ENCODE measurements at places on chromosomes 11 and 22.

DNA sequence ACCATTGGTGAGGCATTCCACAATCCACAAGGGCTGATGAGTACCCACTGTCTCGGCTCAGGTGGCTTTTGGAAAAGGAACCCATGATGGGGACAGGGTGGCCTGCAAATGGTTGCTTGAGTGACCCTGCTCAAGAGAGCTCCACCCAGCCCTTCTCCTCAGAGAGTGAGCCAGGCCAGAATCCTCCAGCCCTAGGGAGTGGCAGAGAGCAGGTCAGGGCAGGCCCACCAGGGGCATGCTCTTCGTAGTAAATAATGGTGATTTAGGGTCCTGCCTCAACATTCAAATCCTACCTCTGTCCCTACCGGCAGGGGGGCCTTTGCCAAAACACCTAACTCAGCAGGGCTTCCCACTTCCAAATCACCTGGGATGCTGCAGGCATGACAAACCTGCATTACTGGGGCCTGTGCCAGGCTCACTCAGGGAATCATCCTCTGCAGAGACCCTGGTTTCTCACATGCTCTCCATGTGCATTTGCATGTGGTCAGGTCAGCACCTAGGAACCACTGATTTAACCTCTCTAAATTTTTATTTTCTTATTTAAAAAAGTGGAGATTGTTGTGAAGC lies 17.3 kb upstream of the TP53I11 start:
- ATAC-seq = no peak

- no peak for ATAC-seq
Observed at GRCh38 chr11:74171997-74172396, 908 bp downstream of the PPME1 start.

DNA sequence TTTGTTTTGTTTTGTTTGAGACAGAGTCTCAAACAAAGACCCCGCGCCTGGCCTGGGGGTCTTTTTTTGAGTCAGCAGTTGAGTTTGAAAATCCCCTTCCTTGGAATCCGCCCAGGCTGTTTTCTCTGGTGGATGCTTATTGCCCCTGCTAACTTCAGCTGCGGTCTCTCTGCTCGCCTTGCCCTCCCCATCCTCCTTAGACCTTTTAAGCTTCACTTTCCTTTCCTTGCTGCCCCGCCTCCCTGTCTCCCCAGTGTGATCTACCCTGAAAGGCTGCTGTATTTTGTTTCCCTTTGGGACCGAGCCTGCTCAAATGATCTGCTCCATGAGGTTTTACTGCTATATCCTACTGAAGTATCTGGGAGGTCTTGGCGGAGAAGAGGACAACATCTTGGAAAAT lies 2.5 kb downstream of the USP18 start:
- no peak for ATAC-seq

GRCh38 chr11:106399076-106399511 lies 321.6 kb downstream of the AASDHPPT start:
- no peak for ATAC-seq

GRCh38 chr22:49589301-49589700 lies 238.4 kb downstream of the BRD1 start:
- ATAC-seq = no peak

DNA sequence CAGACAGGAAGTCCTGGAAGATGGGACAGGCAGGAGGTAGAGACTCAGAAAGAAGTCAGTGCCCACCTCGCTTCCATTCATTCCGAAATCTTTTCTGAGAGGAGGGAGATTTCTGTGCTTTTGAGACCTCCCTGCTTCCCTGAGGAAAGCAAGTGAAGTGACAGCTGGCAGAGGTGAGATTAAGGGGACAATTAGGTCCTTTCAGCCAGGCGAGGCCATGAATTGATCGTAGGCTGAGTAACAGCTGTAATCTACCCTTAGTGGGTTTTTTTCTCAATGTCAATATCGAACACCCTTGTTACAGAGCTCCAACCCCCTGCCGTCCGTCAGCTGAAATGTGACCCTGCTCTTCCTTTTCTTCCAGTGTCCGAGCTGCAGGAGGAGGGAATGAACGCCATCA lies 96.0 kb downstream of the PARVA start:
- ATAC-seq = no peak
